ENCODE measurements at places on chromosomes 7 and 10.

- no peak for DNase-seq
Observed at GRCh38 chr7:20053334-20054104, 163.7 kb downstream of the MACC1 start.

GRCh38 chr10:62442894-62443669 lies 68.9 kb downstream of the ZNF365 start:
- DNase-seq, result no peak

- DNase-seq, result no peak
Observed at GRCh38 chr7:87447116-87447635, 28.3 kb downstream of the ABCB4 start.

DNA sequence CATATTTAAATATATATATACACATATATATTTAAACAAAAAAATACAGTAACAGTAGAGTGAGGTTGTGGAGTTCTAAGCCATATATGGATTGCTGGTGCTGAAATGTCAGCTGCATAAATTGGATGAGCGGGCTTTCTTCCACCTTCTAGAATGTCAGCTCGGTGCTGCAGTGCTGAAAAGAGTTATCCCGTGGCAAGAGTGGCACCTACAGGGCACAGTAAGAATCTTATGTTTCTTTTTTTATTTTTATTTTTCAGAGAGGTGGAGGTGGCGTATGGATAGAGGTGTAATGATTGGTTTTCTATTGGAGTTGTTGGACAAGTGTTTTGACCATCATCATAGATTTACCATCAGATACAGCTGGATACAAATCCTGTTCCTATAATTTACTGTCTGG lies 86.2 kb upstream of the DYNC1I1 start:
- DNase-seq, result no peak

GRCh38 chr7:135215698-135216097 lies 4.4 kb upstream of the WDR91 start:
- no peak for DNase-seq

DNA sequence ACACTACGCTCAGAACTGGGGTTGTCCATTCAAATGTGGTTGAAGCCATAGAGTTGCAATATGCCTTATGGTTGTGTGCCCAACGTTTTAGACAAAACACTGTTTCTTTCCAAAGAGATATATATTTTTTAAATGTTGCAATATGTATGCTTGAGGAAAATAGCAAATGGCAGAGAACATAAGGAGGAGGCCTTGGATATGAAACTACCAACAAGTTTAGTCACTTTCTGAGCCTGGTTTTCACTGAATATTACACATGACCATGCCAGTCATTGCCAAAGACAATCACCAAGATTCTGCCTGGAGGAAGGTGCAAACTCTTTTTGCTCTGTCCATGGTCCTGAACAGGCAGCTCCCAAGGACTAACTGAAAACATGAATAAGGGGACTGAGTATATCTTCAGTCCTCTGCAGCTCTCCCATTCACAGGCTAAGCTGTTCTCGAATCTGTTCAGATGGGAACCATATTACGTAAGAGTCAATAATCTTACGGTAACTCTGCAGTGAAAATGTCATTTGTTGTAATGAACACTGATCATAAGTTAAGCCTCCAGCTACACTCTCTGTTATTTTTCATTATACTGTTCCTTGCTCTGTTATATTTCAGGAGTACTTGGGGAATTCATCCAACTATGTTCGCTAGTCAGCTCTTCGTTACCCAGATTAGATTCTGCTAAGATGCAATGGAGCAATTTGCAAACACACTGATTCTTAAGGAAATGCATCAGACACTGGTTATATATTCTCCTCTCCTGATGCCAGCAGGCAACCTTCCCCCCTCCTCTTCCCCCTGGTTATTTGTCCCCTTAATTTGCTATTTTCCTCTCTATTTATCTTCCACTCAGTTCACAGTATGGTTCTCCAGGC lies 90.7 kb upstream of the C1QL3 start:
- no peak for DNase-seq

GRCh38 chr7:121853307-121853706 lies 19.7 kb upstream of the PTPRZ1 start:
- no peak for DNase-seq

DNA sequence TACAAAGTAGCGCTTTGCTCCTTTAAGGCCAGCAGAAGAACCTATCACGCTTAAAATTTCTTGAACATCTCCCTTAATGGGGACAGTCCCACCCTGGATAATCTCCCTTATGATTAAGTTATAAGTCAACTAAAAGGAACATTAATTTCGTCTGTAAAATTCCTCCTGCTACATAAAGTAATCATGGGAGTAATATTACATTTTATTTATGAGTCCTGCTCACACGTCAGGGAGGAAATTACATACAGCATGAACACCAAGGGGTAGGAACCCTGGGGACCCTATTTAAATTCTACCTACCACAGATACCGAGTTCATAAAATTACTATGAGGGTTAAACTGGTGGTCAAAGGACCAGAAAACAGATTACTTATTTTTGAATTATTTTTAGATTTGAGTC lies 926.6 kb upstream of the MBL2 start:
- no peak for DNase-seq

GRCh38 chr7:20980668-20981264 lies 194.1 kb upstream of the SP8 start:
- DNase-seq, result no peak

GRCh38 chr10:78820007-78820362 lies 248.8 kb upstream of the ZMIZ1 start:
- DNase-seq, result no peak

- DNase-seq, result no peak
Observed at GRCh38 chr7:141291541-141291940, 217.7 kb downstream of the TMEM178B start.

- DNase-seq, result no peak
Observed at GRCh38 chr7:101622609-101623173, 6.4 kb downstream of the MYL10 start.

DNA sequence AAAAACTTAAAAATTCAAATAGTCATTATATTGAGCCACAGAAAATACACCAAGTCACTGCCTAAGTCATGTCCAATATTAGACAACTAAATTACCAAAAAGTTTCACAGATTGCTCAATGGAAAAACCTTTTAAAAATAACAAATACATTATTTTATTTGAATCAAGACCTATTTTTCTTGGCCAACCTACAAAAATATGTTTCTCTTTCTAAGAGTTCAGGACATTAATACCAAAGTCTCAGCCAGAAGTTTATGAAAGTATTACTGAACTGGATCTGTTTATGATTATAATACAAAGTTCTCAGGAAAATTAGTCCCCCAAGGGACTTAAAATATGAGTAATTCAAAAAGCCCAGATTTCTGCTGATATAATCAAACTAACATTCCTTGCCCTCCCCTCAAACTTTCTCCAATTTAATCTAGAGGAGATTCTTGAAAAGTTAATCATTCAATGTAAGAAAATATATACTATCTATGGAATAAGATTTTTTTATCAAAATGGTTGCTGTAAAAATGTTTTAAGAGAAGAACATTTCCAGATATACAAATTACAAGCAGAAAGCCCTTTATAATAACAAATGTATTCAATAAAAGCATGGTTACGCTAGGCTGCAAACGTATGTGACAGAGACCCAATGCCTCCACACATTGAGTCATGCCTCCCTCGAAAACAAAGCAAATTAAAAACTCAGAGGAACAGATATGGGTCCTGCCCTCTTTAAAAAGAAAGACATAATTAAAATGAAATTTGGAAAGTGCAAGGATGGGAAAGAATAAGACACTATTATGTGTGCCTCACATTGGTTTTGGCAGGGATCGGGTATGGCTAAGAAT lies 381.6 kb downstream of the PARD3 start:
- DNase-seq, result no peak

- no peak for DNase-seq
Observed at GRCh38 chr7:141511676-141512396, 39.4 kb upstream of the AGK start.

DNA sequence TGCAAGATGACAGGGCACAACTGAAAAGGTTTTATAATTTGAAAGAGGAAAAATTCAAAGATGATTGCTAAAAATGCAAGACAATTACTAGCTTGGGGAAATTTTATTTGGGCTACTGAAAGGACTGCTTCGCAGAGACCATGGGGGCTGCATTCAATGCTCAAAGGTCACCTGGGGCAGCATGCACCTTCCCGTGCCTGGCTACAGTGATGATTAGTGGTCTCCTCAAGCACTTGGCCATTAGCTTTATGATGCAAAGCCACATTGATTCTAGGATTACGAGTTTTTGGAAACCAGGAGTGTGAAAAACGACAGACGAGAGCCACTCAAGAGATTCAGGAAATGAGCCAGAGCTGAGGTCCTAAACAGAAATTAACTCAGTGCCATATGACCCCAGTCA lies 764.6 kb downstream of the PHTF2 start:
- no peak for DNase-seq

- no peak for DNase-seq
Observed at GRCh38 chr10:62626817-62627216, 177.7 kb upstream of the ADO start.

DNA sequence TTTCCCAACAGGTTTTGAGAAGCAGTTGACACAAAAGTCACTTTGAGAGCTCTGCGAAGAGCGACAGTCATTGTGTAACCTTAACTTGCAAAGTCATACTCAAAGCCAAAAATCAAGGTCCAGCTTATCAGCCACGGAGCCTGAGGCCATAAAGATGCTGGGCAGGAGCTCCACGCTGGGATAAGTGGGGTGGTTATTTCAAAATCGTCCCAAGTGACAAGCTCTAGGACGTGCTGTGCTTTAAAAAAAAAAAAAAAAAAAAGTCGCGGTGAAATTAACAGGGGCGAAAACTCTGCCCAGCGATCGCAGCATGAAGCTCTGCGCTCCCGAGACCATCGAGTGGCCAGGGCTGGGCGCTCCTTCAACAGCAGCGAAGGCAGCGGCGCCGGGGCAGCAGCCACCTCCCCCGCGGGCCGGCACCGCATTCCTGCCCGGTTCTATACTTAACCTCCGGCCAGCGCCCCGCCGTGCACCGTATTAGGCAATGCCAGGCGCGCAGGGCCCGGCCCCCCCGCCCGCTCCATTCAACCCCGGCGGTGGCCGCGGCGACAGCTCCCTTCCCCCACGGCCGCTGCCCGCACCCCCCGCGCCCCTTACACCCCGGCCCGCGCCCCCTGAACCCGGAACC lies 657 bp downstream of the HACD1 start:
- DNase-seq, result no peak

DNA sequence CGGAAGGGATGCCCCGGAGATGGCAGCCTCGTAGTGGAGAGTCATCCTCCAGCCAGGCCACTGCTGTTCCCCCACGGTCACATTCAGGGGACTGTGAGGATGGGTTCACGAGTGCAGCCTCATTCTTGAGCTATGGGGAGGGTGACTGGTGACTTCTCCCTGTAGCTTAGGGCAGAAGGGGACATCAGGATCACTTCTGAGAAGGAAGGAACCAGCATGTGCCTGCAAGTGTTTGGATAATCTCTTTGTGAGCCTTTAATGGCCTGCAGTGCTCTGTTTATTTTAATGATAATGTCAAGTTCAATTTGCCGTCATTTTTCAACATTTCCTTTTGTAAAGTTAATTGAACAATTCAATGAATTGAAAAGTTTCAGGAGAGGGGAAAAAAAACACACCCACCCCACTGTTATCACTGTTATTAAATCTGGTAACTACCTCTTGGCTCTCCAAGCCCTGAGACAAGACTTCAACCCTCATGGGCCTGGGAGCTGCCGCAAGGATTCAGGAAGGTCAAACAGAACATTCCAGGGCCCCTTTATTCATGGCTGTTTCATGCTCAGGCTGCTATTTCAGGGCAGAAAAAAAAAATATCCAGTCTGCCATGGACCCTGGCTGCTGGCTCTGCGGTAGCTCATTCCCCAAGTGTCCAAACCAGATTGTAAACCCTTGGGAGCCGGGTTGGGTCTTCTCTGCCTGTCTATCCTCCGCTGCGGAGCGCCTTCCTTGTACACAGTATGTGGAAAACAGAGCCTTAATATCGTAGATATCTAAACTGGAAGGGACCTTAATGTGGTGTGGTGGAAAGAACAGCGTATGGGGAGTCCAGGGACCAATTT lies 100.4 kb downstream of the CDH23 start:
- no peak for DNase-seq

DNA sequence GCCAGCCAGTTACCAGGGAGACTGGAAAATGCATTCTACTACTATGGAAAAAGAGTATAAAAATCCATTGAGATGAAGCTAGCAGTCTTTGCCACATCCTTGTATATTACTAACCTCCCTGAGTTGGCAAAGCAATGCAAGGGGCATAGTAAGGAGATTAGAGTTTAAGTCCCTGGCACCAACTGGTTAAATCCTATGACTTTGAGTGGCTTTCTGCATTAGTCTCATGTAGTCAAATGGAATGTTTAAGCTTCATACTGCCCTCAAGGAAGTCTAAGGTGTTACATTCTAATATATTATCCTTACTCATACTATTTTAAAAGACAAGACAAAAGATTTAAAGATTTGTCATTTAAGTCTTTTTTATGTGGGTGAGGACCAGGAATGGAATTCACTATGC lies 110.1 kb downstream of the INHBA start:
- DNase-seq, result no peak

DNA sequence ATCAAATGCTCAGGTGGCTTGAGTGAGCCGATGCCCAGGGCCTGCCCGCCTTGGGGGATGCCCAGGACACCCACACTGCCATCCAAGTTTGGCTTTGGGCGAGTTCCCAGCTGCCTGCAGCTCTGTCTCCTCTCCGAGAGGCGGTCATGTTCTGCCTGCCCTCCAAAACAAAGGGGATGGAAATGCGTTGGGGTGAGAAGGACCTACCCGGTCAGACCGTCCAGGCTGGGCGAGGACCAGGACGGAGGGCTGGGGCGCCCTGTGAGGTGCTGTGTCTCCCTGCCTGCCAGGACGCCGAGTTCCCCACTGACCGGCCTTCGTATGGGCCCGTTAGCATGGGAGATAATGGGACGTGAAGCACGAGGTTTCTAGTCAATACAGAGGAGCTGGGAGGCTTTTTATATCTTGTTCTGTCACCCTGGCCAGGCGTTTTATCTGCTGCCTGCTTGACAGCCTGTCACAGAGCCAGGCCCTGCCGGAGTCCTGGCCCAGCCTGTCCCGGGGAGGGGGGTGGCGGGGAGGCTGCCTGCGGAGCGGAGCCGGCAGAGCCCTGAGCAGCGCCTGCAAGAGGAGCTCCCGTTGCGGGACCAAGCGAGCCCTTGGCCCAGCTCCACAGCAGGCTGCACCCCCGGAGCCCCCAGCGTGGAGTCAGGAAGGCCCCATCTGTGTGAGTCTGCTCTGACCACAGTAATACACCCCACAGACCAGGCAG lies 22.0 kb upstream of the ELFN1 start:
- DNase-seq, result no peak

GRCh38 chr7:46143949-46144917 lies 223.2 kb upstream of the IGFBP3 start:
- no peak for DNase-seq

DNA sequence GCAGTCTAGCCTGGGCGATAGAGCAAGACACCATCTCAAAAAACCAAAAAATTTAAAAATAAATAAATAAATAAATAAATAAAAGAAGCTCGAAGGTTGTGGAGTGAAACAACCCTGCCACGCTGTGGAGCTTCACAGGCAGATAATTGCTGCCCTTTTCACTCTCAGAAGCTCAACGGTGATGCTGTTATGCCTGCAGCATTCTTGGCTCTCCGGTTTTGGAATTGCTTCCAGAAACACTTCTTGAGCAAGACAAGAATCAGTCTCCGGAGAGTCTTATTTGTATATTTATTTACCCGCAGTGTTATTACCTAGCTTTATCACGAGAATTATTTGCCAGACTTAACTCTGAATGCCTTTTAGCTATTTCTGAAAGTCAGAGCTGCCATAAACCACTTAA lies 40.5 kb upstream of the UBE2H start:
- no peak for DNase-seq

All from stimulated activated CD8-positive, alpha-beta memory T cell treated with anti-CD3 and anti-CD28 coated beads, Interleukin-15, amount 100 ng/mL, for 1 hour (primary cell).